ENCODE measurements at places on chromosomes 5 and 9.

DNA sequence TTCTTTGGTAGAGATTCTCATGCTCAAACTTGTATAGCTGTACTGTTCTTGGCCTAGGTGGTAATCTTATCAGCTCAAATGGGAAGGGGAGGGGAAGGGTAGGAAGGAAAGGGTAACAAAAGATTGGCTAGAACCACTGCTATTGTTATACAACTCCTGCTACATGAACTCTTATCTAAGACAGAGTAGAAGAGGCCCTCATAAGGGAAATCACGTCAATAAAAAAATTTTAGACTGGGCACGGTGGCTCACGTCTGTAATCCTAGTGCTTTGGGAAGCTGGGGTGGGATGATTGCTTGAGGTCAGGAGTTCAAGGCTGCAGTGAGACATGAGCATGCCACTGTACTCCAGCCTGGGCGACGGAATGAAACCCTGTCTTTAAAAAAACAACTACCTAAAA lies 15.9 kb downstream of the STOM start:
- no peak for DNase-seq

DNA sequence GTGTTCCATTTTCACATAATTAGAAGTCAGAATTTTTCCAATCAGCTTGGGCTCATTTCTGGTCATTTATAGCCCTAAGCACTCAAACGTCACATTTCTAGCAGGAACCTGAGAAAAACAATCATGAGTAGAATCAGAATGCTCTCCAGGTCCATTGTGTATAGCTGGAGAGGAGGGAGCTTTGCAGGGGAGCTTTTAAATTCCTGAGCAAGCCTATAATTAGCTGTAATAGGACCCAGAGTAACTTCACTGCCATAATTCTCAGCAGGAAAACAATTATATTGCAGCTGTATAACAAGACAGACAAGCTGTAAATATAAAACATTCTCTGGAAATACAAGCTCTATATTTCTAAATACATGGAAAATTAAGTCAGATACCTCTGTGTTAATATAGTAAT lies 637.6 kb upstream of the SGCD start:
- no peak for DNase-seq

DNA sequence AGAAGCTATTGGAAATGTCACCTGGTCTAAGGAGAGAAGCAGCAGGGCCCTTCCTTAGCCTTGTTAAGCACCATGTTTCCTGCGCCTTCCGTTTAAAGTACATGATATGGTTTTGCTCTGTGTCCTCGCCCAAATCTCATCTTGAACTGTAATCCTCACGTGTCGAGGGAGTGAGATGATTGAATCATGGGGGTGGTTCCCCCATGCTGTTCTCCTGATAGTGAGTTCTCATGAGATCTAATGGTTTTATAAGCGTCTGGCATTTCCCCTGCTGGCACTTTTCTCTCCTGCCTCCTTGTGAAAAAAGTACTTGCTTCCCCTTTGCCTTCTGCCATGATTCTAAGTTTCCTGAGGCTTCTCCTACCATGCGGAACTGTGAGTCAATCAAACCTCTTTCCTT lies 49.7 kb downstream of the PRDM6 start:
- no peak for DNase-seq

GRCh38 chr9:76980566-76980965 lies 38.9 kb upstream of the FOXB2 start:
- no peak for DNase-seq

DNA sequence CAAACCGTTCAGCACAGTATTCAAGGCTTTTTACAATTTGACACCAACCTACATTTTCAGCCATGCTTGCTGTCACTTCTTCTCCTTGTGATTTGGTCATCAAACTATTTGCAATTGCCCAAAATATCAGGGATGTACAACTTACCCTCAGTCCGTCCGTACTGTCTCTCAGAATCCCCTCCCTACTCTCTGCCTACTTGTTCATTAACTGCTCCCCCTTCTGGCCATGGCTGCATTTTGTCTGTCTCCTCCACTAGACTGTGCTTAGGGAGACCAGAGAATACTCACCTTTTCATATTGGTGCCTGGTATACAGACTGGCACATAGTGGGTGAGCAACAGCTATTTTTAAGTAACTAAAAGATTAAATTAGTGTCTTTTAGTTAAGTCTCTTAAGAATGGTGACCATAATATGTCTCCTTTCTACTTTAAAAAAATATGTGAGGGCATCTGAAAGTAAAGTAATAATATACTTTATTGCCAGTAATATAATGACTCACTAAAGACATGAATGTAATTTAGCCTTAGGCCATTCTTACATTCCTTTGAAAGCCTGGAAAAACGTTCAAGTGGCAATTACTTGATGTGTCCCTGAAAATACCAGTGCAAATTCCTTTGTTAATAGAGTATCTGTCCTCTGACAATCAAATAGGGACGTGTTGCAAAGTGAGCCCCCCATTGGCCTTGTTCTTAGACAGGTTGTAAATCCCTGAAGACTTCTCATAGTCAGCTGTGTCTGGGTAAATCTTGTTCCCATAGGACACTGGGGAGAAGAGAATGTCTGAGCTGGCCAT lies 27.8 kb downstream of the PRLR start:
- peak; percentile 61 for DNase-seq

DNA sequence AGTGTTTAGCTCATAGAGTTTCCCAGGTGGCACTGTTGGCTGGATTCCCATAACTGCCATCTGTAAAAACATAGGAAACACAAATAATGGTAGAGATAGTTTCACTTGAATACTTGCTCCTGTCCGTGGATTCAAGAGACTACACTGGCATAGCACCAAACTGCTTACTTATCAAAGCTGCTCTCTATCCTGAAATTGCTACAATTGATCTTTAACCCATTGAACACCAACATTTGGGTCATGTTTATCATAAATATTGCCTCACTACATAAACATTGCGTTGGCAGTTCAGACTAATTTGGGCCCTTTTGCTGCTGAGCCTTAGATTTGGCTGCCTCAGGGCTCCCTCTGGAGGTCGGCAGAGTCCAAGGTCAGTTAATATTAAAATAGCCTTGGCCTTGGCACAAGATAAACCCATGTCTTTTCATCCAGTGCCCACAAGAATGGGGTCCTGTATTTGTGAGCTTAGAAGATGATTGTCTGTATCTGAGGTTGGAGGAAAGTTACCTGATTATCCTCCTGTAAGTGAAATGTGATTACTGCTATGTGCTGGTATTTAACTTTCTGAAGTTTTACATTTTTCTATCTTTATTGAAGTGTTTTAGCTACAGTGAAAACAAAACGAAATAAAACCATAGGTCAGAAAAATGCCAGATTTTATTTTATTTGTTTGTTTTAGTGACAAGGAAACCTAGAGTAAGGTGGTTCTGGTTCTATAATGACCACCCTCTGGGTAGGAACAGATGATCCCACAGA lies 4.0 kb upstream of the RANBP3L start:
- DNase-seq = peak; percentile 22

GRCh38 chr5:137666461-137666850 lies 69.4 kb downstream of the KLHL3 start:
- no peak for DNase-seq

DNA sequence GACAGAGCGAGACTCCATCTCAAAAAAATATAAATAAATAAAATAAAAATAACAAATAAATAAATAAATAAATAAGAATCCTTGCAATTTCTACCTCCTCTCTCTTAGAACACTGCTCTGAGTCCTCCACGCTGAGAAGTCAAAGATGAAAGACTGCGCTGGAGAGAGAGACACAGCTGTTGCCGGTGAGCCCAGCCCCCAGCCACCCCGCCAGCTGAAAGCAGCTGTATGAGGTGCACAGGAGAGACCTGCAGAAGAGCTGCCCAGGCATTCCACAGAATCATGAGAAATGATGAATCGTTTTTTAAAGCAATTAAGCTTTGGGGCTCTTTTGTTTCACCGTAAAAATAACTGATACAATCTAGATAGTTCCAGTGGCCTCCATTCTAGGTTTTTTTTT lies 16.3 kb upstream of the STRBP start:
- no peak for DNase-seq

GRCh38 chr9:38332625-38333024 lies 59.9 kb upstream of the ALDH1B1 start:
- DNase-seq = no peak

DNA sequence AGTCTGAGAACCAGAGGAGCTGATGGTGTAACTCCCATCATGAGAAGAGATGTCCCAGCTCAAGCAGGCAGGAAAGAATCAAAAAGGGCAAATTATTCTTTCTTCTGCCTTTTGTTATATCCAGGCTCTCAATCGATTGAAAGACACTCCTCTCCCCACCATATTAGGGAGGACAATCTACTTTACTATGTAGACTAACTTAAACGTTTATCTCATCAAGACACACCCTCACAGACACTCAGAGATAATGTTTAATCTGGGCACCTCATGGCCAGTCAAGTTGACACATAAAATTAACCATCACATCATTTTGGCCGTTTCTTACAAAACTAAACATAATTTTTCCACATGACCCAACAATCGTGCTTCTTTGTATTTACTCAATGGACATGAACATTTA lies 534.3 kb upstream of the RORB start:
- no peak for DNase-seq

GRCh38 chr5:119290161-119290569 lies 65.7 kb upstream of the TNFAIP8 start:
- DNase-seq = no peak

DNA sequence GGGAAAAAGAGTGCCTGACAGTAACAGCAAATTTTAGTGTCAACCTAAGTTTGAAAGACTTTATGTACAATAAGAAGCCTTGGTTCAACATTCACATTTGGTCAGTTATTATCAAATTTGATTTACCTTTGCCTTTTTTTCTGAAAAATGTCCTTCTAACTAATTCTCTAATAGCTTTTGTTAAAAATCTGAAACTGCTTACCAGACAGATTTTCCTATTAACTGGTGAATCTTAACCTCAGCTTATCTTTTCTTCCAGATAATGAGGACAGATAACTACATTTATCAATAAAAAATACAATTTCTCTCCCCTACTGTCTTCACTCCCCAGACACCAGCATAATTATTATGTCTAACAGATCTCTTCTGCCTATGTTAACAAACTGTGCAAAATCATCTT lies 988.5 kb downstream of the CDH18 start:
- no peak for DNase-seq

GRCh38 chr5:1118738-1119137 lies 6.9 kb upstream of the SLC12A7 start:
- no peak for DNase-seq

DNA sequence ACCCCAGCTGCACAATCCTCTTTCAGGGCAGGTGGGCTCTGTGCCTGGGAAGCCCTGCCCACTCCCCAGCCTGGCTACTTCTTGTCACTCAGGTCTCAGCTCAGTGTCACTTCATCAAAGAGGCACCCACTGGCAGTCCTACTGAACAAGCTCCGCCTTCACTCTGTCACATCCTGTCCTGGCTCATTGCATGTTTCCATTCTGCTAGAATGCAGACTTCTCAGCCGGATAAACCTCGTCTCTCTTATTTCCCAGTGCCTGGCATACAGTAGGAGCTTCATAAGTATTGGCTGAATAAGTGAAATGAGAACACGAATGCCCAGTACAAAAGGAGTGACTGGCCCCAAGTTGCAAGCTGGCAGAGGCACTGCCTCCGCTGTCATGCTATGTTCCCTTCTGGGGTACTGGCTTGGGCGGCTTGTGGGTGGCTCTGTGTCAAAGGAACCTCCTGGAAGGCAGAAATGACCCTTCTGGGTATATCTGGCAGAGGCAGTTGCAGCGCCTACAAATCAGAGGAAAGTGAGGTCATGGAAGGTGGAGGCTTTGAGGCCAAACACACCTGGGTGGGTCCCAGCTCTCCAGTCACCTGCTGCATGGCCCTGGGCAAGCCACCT lies 98.3 kb upstream of the PHYKPL start:
- DNase-seq = peak; percentile 5

DNA sequence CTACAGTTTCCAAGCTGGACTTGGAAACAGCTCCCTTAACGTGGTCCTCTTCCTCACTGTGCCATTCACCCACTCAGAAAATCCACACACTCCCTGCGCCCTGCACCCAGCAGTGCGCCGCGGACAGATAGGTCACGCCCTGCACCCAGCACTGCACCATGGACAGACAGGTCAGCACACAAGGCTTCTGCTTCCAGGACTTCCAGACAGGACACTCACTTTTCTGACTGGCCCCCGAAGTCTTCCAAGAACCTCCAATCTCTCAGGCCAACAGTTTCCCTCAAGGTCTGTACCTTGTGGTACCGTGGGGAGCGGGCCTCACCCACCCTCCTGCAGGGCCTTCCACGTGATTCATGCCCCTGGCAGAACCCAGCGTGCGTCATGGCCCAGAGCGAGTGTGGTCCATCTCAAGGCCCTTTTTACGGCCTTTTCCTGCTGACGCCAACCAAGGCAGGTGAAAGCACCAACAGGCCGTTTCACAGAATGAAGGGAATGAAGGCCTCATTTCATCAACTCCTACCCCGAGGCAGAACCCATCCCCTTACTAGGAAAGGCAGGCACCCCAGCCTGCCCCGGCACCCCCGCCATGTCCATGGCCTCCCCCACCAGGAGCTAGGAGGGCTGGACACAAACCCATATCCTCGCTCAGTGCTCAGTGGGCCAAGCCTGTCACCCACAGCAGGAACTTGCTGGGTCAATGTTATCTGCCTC lies 17.3 kb downstream of the VAV2 start:
- no peak for DNase-seq

GRCh38 chr5:84706678-84707641 lies 322.3 kb upstream of the EDIL3 start:
- DNase-seq = no peak

DNA sequence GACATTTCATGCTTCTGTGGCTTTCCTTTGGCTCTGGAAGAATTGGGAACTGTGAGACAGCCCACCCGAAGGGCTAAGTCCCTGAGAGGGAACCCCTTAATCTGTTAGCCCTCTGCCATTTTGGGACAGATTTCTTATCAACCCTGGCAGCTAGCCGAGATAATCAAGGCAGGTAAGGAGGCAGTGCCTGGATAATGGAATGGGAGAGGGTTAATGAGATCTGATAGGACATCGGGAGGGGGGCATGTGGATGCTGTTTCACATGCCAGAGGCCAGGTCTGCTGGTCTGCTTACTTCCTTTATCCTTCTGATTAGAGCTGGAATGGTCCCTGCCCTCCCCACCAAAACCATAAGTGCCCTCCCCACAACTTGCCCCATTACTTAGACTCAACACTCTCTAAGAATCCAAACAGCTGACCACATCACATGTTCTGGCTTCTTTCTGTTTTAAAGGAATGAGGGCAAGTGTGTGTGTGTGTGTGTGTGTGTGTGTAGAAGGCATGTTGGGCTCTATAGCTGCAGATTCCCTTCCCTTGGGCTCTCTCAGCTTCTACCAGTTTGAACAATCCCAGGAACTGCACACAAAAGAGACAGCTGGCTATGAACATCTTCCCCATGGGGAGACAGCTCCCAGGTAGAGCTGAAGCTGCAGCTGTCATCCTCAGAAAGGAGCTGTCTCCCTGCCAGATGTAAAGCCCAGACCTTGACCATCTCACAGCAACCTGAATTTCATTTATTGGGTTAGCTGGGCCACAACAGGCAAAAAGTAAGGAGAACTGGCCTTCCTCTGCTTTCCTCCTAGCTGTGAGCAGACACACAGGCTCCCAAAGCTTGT lies 221.3 kb downstream of the PIK3R1 start:
- DNase-seq = no peak

GRCh38 chr5:78983601-78984438 lies 1.3 kb downstream of the ARSB start:
- no peak for DNase-seq

- DNase-seq = no peak
Measured at GRCh38 chr5:108649106-108649505, 98.6 kb upstream of the FER start.

All from stimulated activated CD4-positive, alpha-beta T cell treated with anti-CD3 and anti-CD28 coated beads, Interleukin-15, amount 100 ng/mL, for 24 hours (primary cell).